ENCODE measurements at places on chromosomes 3 and 15. TPM values are rescaled to one million over a fixed set of nuclear protein-coding genes. Genes with fewer than 3 reads are reported as not detected.

The CATSPER2 gene
- total RNA-seq, result 1.3 TPM

The TIMP4 gene
- total RNA-seq, result 12.0 TPM

The ZNF80 gene
- not detected for total RNA-seq

The CCR8 gene
- total RNA-seq, result not detected

The ITPR1 gene
- total RNA-seq, result 29.9 TPM

The MESP2 gene
- total RNA-seq, result 1.9 TPM

The PRC1 gene
- 10.7 TPM for total RNA-seq

The ARRDC4 gene
- 7.7 TPM for total RNA-seq

The HYAL1 gene
- total RNA-seq, result 2.7 TPM

The QARS1 gene
- 285 TPM for total RNA-seq

The IGSF10 gene
- 0.94 TPM for total RNA-seq

Measured in bronchial smooth muscle cell (primary cell).